ENCODE measurements at places on chromosomes 3 and 15.
A peak's percentile ranks its signal among the peaks of the same experiment; 100 is the strongest.

DNA sequence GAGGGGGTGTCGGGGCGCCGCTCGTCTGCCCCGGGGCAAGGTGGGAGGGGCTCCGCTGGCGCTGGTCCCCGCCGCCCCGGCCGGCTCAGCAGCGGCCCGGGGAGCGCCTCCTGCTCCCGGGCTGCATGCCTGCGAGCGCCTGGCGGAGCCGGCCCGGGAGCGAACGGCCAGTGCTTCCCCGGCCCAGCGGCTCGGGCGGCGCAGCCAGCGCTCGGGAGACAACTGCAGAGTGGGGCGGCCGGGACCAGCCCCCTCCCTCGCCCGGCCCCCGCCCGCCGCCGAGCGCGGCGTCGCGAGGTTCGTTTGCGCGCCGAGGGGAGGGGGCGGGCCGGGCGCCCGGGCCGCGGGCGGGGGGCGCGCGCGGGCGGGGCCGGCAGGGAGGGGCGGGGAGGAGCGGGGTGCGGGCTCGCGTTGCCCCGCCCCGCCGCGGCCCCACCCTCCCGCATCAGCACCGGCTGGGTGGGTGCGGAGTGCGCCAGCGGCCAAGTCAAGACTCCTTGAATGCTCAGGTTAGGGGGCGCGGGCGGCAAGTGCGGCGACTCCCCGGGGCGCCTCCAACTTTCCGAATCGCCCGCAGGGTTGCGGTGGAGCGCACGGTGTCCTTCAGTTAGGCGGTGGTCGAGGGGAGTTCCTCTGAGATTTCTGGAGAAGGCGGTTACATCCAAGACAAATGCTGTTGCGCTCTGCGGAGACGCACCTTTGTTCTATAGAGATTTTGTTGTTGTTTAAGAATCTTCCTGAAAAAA lies at the start of gene RGMA:
RGMA (minus strand) TSS at position 231 of the 746 bp plus-strand sequence. CDS start 279 bp downstream, outside the sequence.
- DNase-seq: no peak

- no peak for DNase-seq
Measured at GRCh38 chr15:87365186-87365585, 891.4 kb downstream of the NTRK3 start.

DNA sequence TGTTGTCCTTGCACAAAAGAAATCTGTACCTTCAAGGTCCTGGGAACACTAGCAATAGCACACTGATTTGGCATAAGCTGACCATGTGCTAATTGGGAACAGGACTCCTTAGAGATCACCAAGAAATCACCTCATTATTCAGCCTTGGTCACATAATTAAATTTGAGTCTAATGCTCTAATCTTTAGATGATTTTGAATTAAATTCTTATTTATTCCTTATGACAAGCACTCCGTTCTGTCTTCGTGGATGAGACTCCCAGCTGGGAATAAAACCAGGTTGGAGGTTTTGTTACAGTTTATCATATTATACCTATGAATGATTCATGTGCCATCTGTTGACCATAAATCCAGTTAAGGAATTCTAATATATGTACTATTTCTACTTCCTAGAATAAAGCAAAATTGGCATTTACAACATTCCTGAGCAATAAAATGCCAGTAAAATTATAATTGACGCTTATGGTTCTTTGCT lies 162.2 kb downstream of the MYRIP start:
- DNase-seq: no peak

- DNase-seq: peak; percentile 19
Measured at GRCh38 chr15:29089731-29090616, 179.6 kb downstream of the NSMCE3 start.

DNA sequence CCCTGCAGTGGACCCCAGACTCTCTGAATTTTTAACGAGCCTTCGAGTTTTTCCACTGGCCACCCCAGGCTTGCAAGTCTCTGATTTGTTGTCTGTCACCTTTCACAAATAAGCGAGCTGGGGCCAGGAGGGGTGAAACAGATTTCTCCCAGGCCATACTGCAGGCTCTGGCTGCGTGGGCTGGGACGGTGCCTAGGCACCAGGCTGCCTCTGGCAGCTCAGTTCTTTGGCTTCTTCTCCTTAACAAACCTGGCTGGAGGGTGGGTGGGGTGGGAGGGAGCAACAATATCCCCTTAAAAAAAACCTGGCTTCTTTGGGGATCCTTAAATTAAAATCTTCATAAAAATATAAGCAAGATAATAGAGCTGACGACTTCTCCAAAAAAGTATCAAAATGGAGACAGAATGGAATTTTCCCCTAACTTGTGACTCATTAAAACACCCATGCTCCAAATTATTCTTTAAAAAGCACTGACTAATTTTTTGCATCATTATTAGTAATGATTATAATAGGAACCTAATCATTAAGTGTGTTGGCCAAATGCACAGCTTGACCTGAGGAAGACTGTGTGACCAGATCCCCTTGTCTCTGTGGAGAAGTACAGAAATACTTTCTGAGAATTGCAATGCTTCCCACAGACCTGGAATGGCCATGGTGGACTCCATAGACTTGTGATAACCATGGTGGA lies 84.1 kb downstream of the SNRK start:
- DNase-seq: no peak

- DNase-seq: no peak
Measured at GRCh38 chr3:112572701-112573100, 10.9 kb downstream of the SLC35A5 start.

- no peak for DNase-seq
Measured at GRCh38 chr3:134081211-134081610, 51.5 kb upstream of the SLCO2A1 start.

GRCh38 chr3:16568115-16568514 lies 37.1 kb downstream of the DAZL start:
- no peak for DNase-seq

DNA sequence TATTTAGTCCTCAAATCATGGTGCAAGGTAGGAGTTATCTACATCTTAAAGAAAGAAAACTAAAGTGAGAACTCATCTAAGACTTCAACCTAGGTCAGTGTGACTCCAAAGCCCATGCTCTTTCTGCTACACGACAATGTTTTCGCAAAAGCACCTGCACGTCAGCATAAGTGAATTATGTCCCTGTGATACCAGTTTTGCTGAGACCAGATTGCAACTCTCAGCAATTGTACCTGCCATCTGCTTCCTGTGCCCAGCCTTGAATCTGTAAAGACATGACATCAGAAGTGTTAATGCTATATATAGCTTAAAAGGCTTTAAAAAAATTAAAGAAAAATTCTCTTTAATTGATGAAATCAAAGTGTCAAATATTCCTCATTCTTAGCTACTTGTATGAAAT lies 43.4 kb downstream of the RETNLB start:
- no peak for DNase-seq

DNA sequence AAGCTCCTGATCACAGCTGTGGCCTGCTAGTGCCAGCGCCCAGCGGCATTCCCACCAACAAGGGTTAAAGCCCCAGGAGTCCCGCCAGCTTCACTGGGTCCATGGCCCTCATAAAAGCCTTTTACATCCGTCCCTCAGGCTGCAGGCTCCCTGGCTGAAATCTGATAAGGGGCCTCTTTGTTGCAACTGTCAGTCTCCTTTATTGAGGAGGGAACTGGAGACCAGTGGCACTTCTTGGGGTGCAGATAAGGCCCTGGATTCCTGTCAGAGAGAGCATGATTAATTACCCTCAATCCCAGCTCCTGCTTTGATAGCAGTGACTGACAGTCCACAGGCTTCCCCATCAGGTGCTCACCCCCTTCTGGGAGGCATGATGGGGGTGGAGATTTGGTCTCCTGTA lies 30.9 kb upstream of the CLK3 start:
- no peak for DNase-seq

GRCh38 chr3:78614486-78614885 lies 1153.3 kb downstream of the ROBO1 start:
- DNase-seq: no peak

- DNase-seq: no peak
Measured at GRCh38 chr15:85005746-85006145, 24.1 kb downstream of the PDE8A start.
